Left forelimb (tissue), 1 donor: ENCODE measurements at places on chromosomes 6 and 20.

GRCh38 chr6:77466055-77466450 lies 2.8 kb upstream of the HTR1B start:
- no peak for DNase-seq

- no peak for DNase-seq
Measured at GRCh38 chr6:30769088-30769852, 24.9 kb upstream of the IER3 start.

DNA sequence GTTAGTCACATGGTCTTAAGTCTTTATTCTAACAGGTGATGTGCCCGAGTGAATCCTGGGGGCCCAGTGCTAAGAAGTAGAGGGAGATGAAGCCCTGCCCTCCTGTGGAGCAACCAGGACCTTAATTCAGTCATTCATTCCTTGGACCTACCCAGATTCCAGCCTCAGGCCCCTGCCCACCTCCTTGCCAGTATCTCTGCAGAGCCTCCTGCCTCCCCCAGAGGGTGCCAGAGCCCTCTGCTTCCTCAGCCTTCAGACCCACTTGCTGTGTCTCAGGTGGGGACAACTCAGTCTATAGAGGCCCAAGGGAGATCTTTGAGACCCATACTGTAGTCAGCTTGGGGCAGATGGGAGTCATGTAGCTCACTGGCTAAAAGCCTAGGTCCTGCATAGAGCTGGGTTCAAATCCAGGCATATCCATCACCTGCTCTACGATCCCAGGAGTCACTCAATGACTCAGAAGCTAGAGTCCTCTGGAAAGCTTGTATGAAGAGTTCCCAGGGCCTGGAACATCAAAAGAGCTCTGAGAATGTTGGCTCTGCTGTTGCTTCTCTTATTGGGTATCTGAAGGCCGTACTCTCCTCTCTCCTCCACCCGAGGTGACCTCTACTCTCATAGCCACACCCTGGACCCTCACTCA lies 3.9 kb upstream of the SIGLEC1 start:
- DNase-seq = no peak

DNA sequence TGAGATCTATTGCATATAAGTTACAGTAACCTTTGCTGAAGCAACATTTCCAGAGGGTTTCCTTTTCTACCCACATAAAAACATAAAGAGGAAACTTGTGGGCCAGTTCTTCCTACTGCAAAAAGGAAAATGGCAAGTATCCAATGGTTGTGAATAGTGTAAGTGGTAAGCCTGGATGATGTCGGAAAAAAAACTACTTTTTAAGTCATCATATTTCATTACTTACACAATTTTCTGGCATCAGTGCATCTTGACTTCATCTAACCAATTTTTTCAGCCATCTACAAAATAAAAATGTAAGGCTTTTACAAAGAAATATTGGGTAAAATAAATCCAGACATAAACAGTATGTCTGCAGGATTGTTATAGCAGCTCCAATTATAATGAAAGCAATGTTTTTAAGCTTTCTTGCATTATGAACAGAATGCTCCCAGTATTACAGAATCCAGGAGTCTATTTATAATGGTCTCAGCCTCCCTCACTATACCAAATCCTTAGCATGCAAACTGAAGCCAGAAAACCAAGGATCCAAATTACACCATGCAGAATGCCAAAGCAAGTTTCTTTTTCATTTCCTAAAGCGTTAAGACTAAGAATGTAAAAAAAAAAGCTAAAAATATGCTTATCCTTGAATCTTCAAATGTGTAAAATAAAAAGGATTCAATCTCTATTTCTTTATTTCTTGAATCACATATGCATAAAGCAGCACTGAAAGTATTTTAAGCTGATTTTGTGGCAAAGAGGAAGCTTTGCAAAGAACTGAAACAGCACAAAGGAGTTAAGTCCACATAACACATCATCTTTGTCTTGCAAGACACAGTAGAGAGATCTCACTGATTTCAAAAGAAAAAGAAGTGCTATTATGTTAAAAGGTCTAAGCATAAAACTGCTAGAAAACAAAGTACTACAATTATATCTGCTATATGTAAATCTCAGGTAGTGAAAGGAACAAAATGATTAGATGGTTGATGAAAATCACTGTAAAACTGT lies 126.8 kb upstream of the HMGCLL1 start:
- no peak for DNase-seq

DNA sequence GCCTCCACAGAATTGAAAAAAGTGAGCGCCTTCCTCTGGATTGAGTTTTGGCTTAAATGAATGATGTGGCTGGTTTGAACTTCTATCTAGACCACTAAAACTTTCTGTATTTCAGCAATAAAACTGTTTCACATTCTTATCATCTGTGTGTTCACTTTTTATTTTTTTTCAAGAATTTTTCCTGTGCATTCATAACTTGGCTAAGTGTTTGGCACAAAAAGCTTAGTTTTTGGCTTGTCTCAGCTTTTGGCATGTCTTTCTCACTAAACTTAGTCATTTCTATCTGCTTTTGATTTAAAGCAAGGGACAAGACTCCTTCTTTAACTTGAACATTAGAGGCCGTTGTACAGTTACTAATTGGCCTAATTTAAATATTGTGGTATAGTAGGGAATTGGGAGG lies 1015.1 kb downstream of the EPHA7 start:
- DNase-seq = no peak

GRCh38 chr20:36467076-36467999 lies 74.0 kb upstream of the MYL9 start:
- DNase-seq = no peak

DNA sequence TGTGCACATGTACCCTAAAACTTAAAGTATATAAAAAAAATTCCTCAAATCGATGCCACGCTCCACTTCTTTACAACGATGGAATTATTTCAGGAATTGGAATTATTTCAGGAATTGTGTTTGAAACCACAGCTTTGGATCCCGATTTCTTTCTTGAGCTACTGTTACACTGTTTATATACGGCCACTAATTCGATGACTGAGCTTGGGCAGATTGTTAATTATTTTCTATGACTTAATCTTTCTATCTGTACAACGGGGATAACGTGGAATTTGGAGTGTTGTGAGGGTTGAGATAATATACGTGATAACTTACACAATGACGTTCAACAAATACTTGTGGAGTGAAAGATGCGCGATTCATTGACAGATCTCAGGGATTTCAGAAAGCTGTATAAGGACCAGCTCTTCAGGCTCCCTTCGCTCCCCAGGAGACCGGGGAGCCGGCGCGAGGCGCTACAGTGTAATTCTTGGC lies 171.3 kb downstream of the SLC16A10 start:
- DNase-seq = no peak

GRCh38 chr20:17806739-17807441 lies 107.1 kb downstream of the BANF2 start:
- DNase-seq = peak; percentile 92

GRCh38 chr6:35128496-35128895 lies 12.6 kb downstream of the TCP11 start:
- DNase-seq = no peak

DNA sequence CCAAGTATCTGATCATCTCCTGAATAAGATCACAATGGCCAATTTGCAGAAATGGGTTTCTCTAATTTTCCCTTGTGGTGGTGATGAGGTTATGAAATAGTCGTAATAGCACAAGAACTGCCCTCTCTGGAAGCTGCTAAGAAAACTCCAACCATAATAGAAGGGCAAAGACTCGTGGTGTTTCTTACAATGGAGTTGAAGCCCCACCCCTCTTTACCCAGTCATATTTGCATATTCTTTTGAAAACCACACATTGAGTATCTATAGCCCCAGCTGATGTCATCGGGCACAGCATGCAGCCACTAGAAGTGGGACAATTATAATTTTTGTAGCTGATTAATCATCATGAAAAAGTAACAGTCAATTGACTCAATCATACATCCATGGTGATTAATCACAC lies 452.1 kb upstream of the POU3F2 start:
- DNase-seq = no peak

DNA sequence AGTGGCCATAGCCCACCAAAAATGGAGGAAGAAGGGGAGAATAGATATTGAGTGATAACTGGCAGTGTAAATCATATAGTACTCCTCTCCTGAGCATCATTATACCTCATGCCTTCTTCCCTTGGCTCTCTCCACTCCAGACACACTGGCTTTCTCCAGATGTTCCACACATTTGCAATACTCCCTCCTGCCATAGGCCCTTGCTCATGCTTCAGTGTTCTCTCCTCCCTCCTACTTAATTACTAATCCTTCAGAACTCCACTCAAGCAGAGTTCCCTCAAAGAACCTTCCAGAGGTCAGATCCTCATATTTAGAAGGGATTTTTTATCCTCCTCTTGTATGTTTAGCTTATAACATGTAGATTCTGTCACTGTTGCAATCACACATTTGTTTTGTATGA lies 279.5 kb upstream of the SUPT3H start:
- DNase-seq = no peak
